Hindlimb muscle (tissue), 1 donor: ENCODE measurements at places on chromosomes 5 and 9.
A peak's percentile ranks its signal among the peaks of the same experiment; 100 is the strongest.

DNA sequence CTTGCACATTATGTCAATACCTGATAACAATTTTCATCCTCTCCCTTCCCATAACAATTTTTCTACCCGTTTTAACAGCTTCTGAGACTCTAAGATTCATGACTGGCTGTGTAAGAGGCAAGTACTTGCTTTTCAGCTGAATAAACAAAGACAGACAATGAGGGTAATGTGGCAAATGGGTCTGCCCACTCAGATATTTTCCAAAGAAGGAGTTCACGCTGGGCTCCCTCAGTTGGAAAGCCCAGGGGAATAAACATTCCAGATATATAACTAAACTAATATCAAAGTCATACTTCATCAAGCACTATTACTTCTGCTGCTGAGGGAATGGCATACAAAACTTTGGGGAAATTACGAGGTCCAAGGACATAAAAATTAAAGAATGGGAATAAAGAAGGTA lies 24.4 kb downstream of the MEGF9 start:
- no peak for DNase-seq

DNA sequence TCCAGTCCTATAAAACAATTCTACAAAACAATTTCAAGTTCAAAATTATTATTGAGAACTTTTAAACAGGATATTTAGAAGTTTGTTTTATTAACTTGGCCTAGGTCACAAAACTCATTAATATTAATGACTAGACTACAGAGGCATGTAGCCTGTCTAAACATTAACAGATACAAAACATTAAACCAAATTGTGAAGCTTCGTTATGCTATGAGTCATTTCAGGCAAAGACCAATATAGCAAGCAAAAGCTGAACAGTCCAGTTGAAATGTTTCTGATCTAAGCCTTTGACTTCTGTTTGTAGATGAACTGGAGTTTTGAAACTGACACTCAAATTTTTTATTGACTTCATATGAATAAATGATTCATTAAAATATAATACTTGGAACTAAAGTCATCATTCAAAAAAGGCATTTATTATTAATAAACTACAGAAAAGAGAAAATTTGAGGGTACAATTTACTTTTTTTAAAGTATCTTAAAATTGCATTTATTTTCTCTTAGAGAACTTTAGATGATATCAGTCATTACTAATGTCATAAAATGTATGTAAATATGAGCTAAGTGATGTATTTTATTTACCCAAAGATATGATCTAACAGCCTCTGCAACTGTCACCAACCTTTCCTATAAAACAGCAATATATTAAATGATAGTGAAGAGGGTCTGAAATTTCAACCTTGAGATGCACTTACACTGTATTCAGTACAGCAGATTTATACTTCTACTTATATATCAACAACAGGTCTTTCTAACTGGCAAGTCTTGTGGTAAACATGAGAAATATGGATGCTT lies 188.8 kb downstream of the COMMD10 start:
- no peak for DNase-seq

DNA sequence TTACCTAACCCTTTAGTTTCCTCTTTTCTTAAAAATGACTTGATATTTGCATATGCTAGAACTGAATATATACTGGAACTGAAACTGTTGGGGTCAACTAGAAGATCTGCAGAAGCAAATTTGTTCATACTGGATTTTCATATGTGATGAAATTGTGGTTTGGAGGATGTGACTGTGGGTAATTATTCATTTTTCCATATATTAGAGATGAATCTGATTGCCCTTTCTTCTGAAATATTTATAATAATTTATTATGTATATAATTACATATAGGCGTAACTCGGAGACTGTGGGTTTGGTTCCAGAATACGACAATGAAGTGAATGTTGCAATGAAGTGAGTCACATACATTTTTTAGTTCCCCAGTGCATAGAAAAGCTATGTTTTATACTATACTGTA lies 149.1 kb downstream of the ATP10B start:
- no peak for DNase-seq

GRCh38 chr5:167555565-167556166 lies 735.8 kb upstream of the WWC1 start:
- no peak for DNase-seq

- no peak for DNase-seq
These were observed 107.3 kb upstream of the SPIN1 start for GRCh38 chr9:88280816-88281382.

- DNase-seq: peak; percentile 6
These were observed 371.4 kb downstream of the TMEM232 start for GRCh38 chr5:110354915-110355644.

- DNase-seq: peak; percentile 55
These were observed 1.7 kb downstream of the ADAMTS16 start for GRCh38 chr5:5141625-5142525.

GRCh38 chr9:115229496-115229895 lies 111.5 kb upstream of the TNC start:
- no peak for DNase-seq

DNA sequence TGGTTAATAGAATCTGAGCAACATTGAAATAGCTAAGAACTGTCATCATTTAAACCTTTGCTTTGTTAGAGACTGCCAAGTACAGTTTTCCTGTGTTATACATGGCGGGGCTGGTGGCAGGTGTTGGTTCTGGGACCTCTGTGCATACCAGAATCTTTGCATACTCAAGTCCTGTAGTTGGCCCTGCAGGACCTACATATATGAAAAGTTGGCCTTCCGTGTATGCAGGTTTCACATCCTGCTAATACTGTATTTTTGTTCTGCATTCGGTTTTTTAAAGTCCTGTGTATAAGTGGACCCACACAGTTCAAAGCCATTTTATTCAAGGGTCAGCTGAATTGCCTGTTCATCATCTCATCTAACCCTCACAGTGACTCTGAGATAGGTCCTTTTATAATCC lies 36.4 kb downstream of the LARP1 start:
- DNase-seq: no peak

DNA sequence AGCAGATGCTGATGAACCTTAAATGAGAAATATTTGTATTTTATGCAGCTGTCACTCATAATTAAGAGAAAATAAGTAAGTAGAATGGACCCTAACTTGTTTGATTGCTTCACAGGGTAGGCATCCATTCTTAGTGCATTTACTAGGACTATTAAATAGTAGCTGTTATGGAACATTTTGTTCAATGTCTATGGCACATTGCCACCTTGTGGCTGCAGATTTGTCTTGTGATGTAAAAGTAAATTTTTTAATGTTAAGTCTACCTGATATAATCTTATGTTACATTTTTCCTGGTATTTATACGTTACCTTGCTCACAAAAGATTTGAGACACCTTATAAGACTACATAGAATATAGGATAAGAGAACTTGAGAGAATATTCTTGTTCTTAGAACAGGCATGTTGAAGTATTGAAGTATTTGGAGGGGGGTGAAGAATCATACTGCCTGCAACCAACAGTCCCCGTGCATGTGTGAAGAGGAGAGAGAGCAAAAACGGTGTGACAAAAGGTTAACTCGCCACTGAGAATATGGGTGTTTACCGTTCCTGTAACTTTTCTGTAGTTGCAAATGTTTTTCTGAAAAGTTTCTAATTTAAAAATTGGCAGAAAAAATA lies 161.1 kb downstream of the MAST4 start:
- peak; percentile 56 for DNase-seq

- no peak for DNase-seq
These were observed 3.0 kb downstream of the GOLM1 start for GRCh38 chr9:86096386-86096785.

GRCh38 chr5:143870871-143871632 lies 59.1 kb downstream of the HMHB1 start:
- DNase-seq: no peak
